Occipital lobe (tissue), 3 donors: ENCODE measurements at places on chromosomes 1 and 21.
A peak's percentile ranks its signal among the peaks of the same experiment; 100 is the strongest.

DNA sequence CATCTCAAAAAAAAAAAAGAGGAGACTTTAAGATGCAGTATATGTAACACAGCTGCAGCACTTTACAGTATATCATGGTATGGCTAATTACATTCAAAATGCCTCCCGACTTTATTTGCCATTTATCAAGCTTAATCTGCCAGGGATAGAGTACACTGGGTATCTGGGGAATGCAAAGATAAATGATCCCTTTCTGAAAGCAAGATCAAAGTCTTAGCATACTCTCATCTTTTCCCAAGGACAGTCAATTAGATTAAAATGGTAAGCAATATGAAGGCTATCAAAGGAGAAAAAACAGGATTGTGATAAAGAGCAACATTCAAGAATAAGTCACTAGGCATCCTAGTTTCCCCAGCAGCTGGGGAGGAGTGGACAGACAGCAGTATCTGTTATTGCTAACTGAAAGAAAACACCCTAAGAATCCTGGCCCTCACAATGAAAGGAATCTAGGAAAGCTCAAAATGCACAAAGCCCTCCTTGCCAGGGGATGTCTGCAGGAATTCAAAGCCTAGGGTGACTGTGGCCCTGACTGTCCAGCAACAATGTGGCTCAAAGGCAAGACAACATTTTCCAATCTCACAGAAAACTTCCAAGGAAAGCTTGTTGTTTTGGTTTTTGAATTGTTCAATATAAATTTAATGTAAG lies 56.7 kb upstream of the RAP1GAP start:
- DNase-seq, result no peak

DNA sequence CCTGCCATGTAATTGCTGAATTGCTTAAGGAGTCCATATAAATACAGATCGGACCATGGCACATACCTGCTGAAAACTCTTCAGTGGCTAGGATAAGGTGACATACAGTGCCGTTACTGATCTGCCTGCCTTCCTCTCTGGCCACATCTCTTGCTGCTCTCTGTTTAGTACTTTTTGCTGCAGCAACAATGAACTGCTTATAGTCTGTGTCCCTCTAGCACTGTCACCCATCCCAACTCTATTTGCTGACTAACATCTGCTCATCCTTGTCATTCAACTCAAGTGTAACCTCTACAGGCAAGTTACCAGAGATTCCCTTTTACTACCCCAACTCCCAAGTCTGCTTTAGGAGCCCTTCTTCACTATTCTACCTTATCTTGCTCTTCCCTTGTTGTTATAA lies 65.6 kb downstream of the GTF2B start:
- DNase-seq, result no peak

- DNase-seq, result peak; percentile 72
Observed at GRCh38 chr21:42974832-42975820, 764 bp downstream of the PKNOX1 start.

DNA sequence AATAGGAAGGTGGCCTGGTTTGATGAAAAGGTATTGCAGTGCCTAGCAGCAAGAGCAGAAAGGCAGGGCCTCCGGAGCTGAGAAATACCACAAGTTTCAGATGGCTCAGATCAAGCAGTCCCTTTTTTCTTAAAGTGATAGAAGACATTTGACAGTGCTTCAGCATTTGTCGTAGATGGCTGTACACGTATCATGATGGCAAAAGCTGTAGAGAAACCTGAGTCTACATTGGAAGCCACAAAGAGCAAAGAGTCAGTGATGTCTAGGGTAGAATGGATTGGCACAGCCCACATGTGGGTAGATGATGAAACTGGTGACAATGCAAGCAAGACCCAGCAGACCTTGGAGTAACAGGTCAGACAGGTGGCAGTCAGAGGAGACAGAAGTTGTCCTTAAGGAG lies 101.3 kb upstream of the ARTN start:
- DNase-seq, result no peak

DNA sequence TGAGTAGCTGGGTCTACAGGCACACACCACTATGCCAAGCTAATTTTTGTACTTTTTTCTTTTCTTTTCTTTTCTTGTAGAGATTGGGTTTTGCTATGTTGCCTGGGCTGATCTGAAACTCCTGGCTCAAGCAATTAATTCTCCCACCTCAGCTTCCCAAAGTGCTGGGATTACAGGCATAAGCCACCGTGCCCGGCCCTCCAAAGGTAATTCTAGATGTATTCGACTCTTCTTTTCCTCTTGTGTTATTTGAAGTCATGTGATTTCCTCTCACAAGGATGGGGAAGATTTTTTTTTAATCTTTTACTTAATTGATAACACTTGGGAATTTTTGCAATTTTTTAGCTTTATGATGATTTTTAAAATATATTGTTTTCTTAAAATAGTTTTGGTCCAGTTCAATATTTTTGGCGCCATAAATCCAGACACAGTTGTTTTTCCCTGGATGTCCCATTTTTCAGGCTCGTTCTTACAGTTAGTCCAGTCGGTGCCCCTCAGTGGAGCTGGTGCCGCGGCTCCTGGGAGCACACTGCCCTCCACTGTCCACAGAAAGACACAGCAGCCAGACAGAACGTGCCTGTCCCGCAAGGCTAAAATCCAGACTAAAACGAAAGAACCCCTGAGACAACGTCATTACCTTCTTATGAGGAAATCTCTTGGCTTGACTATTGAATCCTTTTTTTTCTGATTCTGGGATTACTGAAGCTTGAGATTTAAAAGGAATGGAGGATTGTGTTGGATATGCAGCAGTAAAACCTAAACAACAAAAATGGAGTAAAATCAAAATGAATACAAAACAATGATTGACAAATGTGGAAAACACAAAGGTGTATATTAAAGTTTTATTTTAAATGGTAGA lies 22.4 kb downstream of the STPG1 start:
- DNase-seq, result peak; percentile 64

DNA sequence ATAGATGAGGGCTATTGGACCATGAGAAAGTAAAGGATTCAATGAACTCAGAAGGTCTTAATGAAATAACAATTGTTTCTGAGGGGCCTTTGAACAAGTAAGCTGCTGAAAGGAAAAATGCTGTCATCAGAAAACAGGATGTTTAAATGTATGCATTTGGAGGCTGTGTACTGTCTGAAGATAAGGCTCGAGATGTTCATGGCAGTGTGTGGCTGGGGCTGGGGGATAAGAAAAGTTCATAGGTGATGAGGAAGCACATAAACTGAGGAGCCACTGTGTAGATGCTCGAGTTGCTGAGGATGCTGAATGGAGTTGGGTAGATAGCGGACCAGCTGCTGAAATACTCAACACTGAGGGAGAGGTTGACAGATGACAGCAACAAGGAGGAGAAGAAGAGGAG lies 17.8 kb downstream of the THEM4 start:
- no peak for DNase-seq

DNA sequence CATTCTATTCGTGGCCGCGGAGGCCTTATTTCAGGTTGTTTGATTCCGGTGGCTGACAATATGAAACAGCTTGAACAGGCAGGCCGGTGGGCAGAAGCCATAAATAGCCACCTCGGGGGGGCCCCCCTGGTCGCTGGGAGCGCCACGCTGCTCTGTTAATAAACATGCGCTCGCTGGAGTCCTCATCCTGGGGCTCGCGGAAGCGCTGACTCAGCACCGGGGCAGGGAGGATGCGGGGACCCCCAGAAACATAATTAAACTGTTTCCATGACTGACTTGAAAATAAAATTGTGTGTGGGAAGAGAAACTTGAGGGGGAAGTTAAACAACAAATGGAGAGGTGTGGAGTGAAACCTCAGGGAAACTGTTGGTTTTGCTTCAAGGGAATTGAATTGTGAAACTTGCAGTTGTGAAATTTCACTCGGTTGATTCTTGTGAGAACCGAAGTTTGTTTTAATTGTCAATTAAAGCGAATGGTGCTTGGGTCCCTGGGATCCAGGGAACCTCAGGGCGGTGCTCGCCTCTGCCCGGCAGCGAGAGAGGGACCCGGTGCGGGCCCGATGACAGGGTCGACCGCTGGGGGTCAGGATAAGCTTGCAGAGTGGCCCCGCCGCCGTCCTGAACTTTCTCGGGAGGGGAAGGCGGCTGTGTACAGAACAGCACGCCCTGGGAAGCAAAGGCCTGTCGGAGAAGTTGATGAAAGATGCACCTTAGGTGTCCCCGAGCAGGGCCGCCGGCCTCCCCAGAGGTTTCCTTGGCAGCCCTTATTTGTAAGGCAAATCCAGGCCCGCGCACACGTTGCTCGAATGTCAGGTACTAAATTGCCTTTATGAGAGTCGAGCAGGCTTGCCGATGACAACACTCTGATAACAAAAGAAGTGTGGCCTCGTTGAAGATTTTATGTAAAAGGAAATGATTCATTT lies 176.9 kb upstream of the LMO4 start:
- peak; percentile 30 for DNase-seq

DNA sequence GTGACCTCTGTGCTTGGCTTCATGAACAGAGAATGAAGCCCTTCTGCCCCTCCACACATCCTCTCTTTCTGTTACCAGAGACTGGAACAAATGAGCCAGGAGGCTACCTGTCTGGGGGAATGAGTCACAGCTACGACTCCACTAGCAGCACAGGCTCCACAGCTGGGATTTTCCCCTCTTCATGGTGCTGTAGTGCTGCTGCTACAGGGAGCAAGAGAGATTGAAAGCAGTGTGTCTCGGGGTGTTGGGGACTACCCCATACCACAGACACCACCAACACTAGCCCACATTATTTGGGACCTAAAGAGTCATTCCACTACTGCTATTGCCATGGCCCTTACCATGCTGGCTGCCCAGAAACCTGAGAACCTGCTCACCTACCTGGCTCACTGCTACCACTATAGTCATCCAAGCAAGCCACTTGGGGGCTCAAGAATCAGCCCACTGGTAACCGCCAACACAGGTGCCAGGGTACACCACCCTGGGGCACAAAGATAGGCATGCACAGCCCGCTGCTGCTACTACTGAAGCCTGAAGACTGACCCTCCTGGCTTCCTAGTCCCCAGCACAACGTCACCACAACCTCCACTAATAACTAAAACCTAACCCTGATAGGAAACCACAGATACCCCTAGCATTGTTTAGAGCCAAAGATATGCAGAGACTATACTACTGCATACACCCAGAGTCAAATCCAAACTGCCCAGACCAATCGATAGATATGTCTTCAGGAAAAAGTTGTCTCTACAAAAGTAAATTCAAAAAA lies 17.7 kb downstream of the CD1E start:
- no peak for DNase-seq

DNA sequence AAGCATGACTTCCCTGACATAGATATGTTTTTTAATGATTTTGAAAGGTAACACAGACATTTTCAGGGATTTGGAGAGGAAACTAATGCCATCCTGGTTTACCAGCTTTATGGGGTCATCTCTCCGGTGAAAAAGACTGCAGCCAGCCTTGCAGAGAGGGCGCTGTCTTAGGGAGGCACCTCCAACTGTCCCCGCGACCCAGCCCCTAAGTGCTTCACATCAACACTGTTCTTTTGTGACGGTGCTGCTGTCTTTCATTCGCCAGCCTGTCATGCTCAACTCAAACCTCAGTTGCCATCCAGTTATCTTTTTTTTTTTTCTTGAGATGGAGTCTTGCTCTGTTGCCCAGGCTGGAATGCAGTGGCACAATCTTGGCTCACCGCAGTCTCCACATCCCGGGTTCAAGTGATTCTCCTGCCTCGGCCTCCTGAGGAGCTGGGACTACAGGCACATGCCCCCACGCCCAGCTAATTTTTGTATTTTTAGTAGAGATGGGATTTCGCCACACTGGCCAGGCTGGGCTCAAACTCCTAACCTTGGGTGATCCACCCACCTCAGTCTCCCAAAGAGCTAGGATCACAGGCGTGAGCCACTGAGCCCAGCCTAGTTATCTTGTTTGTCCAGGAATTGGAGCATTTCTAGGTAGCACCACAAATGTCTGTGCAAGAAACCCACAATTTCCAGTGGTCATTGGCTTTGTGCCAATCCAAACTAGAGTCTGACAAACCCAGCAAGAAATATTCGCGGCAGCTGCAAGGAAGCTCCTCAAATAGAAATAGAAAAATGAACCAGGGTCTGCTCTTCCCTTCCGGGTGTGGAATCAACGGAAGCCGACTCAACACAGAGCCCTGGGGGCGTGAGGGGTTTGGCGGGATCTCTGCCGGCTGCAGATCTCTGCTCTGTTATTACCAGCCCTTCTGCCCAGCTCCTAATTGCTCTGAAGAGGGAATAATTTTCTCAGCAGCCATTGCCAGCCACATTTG lies 24.2 kb downstream of the PDE9A start:
- no peak for DNase-seq
